CD4-positive, alpha-beta T cell treated with Interleukin-6 at 100 ng/mL for 8 hours (primary cell): ENCODE measurements at places on chromosomes 6 and 20.

- DNase-seq, result no peak
These were observed 147.1 kb downstream of the PRL start for GRCh38 chr6:22149501-22150367.

DNA sequence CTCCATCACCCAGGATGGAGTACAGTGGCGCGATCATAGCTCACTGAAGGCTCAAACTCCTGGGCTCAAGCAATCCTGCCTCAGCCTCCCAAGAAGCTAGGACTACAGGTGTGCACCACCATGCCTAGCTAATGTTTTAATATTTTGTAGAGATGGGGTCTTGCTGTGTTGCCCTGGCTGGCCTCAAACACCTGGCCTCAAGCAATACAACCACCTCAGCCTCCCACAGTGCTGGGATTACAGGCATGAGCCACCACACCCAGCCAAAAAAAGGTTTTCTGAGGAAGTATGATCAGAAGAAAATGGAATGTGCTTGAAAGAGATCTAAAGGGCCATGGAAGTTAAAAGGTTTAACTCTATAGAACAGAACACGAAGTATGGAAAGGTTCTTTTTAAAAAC is 8.7 kb downstream of the RBBP9 start:
- DNase-seq, result no peak

DNA sequence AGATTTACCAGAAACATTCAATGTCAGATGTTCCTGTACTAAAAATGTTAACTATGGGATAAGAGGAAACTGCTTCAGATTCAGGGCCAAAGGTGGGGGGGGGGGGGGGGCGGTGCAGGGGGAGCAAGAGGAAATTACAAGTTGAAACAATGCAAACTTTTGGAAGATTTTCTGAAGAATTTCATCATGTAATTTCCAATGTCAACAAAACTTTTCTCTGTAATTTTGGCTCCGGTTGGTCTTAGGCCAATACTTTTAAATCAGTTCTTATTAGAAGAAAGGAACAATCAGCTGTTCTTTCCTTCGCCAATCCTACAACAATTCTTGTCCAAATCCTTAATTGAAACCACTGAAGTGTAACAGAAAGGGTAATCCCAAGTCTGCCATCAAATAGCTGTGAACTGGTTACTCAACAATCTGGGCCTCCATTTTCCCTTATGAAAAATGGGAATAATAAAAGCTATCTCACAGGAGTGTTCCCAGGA is 13.1 kb downstream of the UQCC1 start:
- DNase-seq, result no peak

DNA sequence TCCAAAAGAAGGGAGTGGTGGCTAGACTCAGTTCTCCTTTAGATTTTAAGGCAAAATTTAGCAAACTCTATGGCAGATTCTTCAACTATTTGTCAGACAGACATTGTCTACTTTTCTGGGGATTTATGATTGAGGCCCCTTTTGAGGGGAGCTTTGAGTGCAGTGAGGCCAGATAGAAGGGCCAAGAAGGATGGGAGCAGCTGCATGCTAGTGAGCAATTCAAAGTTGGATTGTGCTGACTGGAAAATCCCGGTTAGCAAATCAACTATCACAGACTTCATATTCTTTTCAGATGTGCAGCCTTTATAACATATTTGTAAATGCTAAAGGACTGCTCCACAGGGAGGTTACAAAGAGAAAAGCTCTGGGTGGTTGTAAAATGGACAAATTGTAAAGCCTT is 35.0 kb upstream of the ESR1 start:
- DNase-seq, result no peak

DNA sequence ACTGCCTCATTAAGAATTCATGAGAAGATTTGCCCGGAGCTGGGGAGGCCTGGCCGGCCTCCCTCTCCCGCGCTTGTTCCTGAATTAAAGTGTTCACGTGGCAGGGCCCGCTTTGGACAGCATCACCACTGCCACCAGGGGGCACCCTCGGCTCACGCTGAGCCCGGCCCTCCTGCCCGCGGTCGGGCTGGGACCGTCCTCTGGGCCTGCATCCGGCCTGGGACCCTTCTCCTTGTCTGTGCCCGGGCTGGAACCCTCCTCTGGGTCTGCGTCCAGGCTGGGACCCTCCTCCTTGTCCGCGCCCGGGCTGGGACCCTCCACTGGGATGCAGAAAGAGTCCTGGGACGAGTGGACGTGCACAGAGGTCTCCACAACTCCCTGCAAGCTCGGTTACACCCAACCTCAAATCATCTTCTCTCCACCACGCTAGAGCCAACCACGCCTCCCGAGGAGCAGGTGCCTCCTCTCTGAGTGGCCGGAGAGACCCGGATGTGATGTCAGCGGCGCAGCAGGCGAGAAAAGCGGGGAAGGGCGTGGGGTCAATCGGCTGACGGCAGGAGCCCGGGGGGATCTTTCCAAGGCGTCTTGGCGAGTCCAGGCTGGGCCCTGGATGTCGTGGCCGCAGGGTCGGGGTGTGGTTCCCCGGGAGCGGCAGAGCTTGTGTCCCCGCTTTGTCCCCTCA is 50.9 kb upstream of the DACT2 start:
- peak; percentile 17 for DNase-seq

GRCh38 chr20:24960861-24961260 is 11.8 kb downstream of the CST7 start:
- DNase-seq, result no peak

GRCh38 chr20:23159256-23159946 is 73.3 kb upstream of the CD93 start:
- no peak for DNase-seq

DNA sequence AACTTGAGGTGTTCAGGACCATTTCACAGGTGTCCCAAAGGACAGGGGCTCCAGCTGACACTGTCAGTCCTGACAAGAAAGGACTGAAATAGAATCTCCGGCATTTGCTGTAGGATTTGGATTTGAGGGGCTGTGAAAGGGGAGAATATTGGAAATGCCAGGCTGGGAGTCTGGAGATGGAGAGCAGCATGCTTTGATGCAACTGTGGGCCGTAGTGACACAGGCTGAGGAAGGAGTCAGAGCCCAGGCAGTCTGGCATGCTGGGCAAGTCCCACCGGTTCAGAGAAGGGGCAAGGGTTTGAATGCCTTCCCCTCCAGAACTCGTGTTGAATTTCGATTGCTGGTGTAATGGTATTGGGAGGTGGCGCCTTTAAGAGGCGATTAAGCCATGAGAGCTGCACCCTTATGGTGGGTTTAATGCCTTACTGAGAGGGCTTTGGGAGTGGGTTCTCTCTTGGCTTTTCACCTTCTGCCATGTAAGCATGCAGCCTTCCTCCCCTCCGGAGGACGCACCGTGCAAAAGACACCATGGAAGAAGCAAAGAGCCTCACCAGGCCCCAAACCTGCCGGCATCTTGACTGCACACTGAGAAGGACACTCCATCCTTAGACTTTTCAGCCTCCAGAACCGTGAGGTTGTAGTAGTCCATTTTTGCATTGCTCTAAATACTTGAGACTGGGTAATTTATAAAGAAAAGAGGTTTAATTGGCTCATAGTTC is 9.4 kb upstream of the PYGB start:
- DNase-seq, result no peak

GRCh38 chr20:63622732-63623131 is 4.2 kb downstream of the GMEB2 start:
- DNase-seq, result no peak

DNA sequence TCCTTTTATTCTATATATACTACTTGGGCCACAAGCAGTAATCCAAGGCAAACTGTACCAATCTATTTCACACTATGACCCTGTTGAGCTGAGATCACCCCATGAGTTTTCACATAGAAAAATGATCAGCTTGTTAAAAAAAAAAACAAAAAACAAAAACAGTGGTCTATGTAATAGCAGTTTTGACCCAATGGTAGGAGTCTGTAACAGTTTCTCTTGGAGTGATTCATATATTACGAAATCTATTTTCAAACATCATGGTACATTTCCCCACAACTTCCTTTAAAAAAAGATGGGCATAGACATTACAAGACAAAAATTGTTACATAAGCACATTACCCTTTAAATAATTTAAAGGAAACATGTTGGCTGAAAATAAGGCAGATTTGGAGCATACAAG is 78.1 kb downstream of the PRSS35 start:
- no peak for DNase-seq

GRCh38 chr6:79215213-79215824 is 19.2 kb downstream of the HMGN3 start:
- DNase-seq, result no peak

- no peak for DNase-seq
These were observed 380.9 kb downstream of the GJA1 start for GRCh38 chr6:121816361-121816760.

- no peak for DNase-seq
These were observed 397.2 kb downstream of the CDH4 start for GRCh38 chr20:61649105-61649859.

DNA sequence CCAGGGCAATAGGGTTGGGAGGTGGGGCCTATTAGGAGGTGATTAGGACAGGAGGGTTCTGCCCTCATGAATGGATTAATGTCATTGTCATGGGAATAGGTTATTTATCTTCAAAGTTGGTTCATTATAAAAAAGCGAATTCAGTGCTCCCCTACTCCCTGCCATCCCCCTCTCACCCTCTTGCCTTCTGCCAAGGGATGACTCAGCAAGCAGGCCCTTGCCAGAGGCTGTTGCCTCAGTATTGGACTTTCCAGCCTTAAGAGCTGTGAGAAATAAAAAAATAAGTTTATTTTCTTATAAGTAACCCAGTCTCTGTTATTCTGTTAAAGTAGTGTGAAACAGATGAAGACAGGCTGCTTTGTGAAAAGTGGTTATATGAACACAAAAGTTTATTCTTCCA is 381.1 kb upstream of the ZFP64 start:
- DNase-seq, result no peak

DNA sequence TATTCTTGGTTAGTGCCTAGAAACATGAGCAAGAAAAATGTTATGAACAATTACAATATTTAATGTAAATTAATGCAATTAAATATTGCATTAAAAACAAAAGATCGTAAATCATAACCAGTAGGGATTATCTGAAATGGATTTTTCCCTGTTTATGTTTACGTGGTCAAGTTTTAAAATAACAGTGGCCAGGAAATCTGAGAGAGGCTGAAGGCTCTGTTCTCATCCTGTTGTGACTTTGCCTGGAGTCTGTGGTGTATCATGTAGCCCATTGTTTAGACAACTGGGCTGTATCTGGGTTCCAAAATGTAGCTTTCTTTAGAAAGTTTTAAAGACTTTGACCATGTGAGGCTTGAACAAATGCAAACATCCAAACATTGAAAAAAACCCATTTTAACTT is 2.4 kb downstream of the MYO6 start:
- no peak for DNase-seq

GRCh38 chr6:126811321-126811720 is 307.1 kb upstream of the RSPO3 start:
- DNase-seq, result no peak

- no peak for DNase-seq
These were observed 885 bp upstream of the GZF1 start for GRCh38 chr20:23361119-23361475.

DNA sequence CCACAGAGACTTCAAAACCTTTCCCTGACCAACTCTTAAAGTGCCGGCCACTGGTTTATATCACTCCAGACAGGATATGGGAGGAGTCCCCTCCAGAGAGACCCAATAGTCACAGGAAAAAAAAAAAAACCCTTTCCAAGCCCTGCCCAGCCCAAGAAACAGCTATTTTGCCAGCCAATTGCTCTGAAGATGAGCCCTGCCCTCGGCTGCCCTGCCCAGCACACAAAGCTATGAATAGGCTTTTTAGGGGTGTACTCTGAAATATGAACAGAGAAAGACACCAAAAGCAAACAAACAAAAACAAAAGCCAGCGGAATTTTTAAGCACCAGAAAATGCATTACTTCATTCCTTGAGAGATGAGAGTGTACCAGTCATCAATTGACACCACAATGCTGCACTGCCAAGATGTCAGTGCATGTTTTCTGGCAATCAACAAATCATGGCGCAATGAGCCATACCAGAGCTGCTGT is 275.1 kb downstream of the C6orf118 start:
- DNase-seq, result no peak

- DNase-seq, result no peak
These were observed 50.5 kb downstream of the SAMD5 start for GRCh38 chr6:147559006-147559405.

DNA sequence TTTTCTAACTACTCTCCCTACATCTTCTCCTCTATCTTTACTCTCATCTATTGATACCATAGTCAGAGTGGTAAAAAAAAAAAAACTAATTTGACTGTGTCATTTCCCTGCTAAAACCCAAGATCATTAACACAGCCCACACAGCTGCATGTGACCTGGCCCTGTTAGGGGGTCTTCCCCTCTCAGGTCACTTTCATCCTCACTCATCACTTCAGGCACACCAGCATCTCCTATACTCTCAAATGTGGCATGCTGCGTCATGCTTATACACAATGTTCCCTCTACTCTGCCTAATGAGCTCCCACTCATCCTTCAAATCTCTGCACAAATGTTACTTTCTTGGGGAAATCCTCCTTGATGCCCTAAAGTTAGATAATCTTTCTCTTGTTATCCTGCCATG is 86.8 kb downstream of the CDK19 start:
- DNase-seq, result no peak

- DNase-seq, result peak; percentile 36
These were observed 1.1 kb upstream of the HLA-C start for GRCh38 chr6:31272836-31273626.

DNA sequence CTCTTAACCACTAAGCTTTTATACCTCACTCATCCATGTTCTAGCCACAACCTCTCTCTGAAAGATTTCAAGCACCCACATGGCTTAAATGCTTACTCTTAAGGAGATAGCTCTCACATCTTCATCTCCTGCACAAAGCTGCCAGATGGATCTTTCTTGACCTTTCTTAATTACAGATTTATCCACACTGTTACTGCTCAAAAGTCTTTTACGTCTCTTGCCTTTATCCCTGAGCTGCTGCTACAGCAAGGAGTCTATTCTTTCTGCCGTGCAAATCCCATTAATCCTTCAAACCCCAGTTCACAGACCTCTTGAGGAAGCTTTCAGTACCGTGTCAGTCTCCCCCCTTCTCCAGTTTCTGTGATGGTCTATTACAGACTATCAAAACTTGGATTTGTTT is 54.6 kb downstream of the B4GALT5 start:
- no peak for DNase-seq

GRCh38 chr6:4522453-4522852 is 253.8 kb upstream of the CDYL start:
- DNase-seq, result no peak

GRCh38 chr6:21111093-21111725 is 482.3 kb upstream of the SOX4 start:
- no peak for DNase-seq

GRCh38 chr6:34697904-34698559 is 1.5 kb upstream of the ILRUN start:
- DNase-seq, result no peak
